ENCODE measurements at places on chromosomes 4 and X. TPM values are rescaled to one million over a fixed set of nuclear protein-coding genes. Genes with fewer than 3 reads are reported as not detected.

Gene FGFR3
- 1.6 TPM for total RNA-seq

Gene SPIN3
- total RNA-seq: 8.5 TPM

Gene MAGED4B
- total RNA-seq: 38.0 TPM

Gene MXRA5
- 21.1 TPM for total RNA-seq

Gene IQCM
- total RNA-seq: not detected

Gene PCYT1B
- total RNA-seq: 0.46 TPM
